Gastrocnemius medialis (tissue), 4 donors: ENCODE measurements at places on chromosomes 1 and 21. TPM values are rescaled to one million over a fixed set of nuclear protein-coding genes. Genes with fewer than 3 reads are reported as not detected.

GRCh38 chr1:61523893-61524605 lies 200.9 kb downstream of the TM2D1 start:
- no peaks in the 10 kb centered on the region for H3K4me1 ChIP-seq
- no peaks in the 10 kb centered on the region for H3K27me3 ChIP-seq
- H3K36me3 ChIP-seq: no peaks in the 10 kb centered on the region
- H3K4me3 ChIP-seq: no peak overlapping the region
- DNase-seq: no peak

DNA sequence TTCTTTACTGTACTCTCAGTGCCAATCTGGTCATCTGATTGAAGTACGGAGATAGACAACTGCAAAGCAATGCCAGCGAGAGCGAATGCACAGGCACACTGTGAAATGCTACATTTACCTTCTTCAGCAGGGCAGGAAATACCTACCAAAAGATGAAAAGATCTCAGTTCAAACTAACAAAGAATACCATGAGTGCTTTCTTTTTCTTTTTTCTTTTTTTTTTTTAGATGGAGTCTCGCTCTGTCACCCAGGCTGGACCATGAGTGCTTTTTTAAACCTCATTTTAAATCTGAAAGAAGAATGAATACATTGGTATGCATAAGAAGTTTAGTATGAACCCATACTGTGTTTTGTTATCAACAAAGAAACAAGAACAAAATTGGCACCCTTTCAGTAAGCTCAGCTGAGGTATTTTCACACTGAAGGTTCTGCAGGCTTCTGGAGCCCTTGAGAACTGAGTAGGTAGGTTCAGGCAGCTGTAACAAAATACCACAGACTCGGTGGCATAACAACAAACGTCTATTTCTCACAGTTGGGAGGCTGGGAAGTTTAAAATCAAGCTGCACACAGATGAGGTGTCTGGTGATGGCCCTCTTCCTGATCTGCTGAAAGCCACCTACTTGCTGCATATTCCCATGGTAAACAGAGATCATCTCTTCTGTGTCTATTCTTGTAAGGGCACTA lies 1.7 kb upstream of the CHI3L2 start:
- H3K36me3 ChIP-seq: no peaks in the 10 kb centered on the region
- H3K4me1 ChIP-seq: no peaks in the 10 kb centered on the region
- no peak overlapping the region for H3K27ac ChIP-seq
- H3K27me3 ChIP-seq: no peaks in the 10 kb centered on the region

DNA sequence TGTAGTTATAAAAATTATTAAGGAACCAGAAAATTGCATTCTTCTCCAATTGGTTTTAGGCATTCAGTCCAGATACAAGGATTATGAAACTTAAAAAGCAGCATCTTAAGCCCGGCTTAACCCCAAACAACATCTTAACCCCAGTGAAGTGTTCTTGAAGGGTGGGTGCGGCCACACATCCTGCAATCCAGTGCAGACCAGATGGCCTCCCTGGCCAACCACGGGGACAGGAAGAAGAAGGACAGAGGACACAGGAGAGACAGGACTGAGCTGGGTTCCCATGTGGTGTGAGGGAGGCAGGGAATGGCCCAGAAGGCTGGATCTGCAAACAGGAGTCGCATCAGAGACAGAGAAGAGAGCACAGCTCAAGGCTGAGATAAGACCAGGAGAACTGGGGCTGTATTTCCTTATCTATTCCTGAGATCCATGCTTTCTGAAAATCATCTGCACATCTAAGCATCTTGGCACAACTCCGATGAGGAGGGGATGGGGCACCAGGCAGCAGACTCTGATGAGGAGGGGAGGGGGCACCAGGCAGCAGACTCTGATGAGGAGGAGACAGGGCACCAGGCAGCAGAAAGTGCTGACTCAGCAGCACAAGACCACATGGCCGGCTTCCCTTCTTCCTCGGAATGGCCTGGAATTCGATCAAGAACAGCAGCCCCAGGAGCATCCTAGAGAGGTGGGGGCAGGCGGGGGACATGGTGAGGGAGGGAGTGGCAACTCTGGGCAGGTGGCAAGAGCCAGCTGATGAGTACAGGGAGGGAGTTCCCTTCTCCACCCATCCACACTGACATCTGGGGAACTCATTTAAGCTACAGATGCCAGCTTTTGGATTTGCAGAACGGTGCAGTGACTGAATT lies 26.6 kb downstream of the ABCG1 start:
- peaks cover 7% of the 10 kb centered on the region for H3K4me1 ChIP-seq
- H3K27ac ChIP-seq: no peak overlapping the region
- no peaks in the 10 kb centered on the region for H3K27me3 ChIP-seq

GRCh38 chr1:180791806-180792205 lies 120.9 kb upstream of the KIAA1614 start:
- peaks cover 9% of the 10 kb centered on the region for H3K4me1 ChIP-seq
- no peak overlapping the region for H3K4me3 ChIP-seq
- DNase-seq: no peak

- no peaks in the 10 kb centered on the region for H3K27me3 ChIP-seq
- DNase-seq: no peak
- H3K27ac ChIP-seq: no peak overlapping the region
- H3K4me1 ChIP-seq: peaks cover 22% of the 10 kb centered on the region
- H3K4me3 ChIP-seq: no peak overlapping the region
Observed at GRCh38 chr1:44348061-44348485, 7.0 kb downstream of the ERI3 start.

- peaks cover 2% of the 10 kb centered on the region for H3K27me3 ChIP-seq
- no peak overlapping the region for H3K4me3 ChIP-seq
- no peak for DNase-seq
- H3K4me1 ChIP-seq: no peaks in the 10 kb centered on the region
Observed at GRCh38 chr1:30058970-30059369, 664.4 kb downstream of the MATN1 start.

GRCh38 chr21:44078411-44078981 lies 28.7 kb upstream of the PWP2 start:
- H3K4me3 ChIP-seq: no peak overlapping the region
- H3K27ac ChIP-seq: no peak overlapping the region
- H3K4me1 ChIP-seq: no peaks in the 10 kb centered on the region

DNA sequence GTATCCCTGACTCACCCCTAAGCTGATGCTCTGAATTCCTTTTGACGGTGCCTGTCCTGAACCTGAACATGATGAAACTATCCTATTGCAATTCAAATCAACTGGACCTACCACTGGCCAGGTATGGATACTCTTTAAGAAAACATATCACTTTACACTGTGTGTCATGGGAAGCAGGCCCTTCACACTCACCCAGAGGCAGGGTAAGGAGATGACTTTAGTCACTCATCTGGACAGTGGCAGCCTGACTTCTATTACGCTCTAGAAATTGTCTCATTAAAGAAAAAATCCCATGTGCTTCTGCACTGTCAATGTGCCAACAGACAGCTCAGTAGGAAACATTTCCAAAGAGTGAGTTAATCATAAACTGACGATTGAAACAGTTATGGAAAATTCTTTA lies 94.3 kb downstream of the VAV3 start:
- no peak overlapping the region for H3K4me3 ChIP-seq
- no peak overlapping the region for H3K27ac ChIP-seq
- H3K27me3 ChIP-seq: no peaks in the 10 kb centered on the region
- no peak for DNase-seq

DNA sequence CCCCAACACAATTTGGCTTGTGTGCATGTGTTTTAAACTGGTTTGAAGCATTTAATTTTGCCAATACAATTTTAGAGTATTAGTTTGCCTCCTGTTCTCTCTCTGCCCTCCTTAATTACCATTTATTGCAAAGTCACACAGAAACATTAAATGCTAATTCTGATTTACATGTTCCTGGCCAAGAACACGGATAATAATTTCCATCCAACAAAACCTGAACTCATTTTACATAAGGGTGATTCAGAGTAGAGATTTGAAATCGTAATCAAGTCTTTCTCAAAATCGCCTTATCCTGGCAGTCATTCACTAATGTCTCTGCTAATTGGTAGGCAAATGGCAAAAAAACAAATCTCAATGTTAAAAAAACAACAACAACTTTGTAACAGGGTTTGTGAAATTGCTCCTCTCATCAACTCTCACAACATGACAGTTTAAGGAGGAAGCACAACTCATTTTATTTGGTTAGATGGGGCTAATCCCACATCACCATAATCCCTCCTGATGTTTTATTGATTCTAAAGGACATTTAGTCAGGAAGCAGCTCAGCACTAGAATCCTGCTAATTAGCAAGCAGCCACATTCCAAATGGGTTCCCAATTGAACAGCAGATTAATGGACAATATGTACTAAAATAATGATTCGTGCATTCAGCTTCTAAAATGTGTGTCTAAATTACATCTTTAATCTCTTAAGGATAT lies 55.9 kb downstream of the C1orf87 start:
- no peak for DNase-seq
- H3K4me1 ChIP-seq: no peaks in the 10 kb centered on the region
- H3K4me3 ChIP-seq: no peak overlapping the region
- no peaks in the 10 kb centered on the region for H3K27me3 ChIP-seq

DNA sequence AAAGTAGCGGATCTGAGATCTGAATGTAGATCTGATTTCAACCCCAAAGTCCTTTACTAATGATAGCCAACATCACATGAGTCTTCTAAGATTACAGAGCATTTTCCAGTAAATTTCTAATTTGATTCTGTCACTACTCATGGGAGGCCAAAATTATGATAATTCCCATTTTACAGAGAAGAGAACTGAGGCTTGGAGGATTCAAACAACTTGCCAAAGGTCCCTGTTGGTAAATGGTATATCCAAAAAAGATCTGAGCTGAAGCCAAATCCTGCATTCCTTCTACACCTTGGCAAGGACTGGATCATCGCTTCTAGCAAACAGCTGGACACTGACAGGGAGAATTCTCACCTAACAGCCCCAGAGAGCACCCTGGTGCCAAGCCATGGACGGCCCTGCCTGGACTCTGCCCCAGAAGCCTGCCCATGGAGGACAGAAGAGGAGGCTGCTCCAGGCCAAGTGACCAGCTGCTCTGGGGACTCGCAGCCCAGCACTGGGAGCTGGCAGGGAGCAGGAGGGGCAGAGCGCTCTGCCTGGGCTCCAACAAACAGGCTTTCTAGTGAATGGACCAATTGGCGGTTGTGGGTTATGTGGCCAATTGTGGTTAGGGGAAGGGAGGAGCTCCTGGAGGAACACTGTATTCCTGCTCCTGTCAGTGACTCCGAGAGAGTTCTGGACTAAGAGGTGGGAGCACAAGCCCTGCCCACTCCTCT lies 6.4 kb upstream of the CSF1 start:
- H3K27me3 ChIP-seq: no peaks in the 10 kb centered on the region
- no peaks in the 10 kb centered on the region for H3K4me1 ChIP-seq
- H3K27ac ChIP-seq: no peak overlapping the region
- H3K36me3 ChIP-seq: no peaks in the 10 kb centered on the region

TNFRSF14 gene
- 6.3 TPM for total RNA-seq

AGMAT gene
- 0.85 TPM for total RNA-seq

ESRRG gene
- 1.8 TPM for total RNA-seq

CRTC2 gene
- total RNA-seq: 24.1 TPM

CNR2 gene
- not detected for total RNA-seq

C1orf87 gene
- not detected for total RNA-seq

ATP1A2 gene
- 524 TPM for total RNA-seq

CEPT1 gene
- total RNA-seq: 9.3 TPM

RIIAD1 gene
- not detected for total RNA-seq
